ENCODE measurements at places on chromosomes 3 and 15. TPM values are rescaled to one million over a fixed set of nuclear protein-coding genes. Genes with fewer than 3 reads are reported as not detected.

DNA sequence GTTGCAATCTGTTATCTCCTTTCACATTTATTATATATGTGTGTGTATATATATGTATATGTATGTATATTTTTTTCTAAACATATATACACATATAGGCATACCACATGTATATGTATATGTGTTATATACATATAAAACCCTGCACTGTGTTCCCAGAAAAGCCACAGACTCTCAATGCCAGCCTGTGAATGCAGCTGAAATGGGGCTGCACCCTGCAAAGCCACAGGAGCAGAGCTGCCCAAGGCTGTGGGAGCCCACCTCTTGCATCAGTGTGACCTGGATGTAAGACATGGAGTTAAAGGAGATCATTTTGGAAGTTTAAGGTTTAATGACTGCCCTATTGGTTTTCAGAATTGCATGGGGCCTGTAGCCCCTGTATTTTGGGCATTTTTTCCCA is 762.3 kb upstream of the ARPP21 start:
- DNase-seq, result no peak

GOLGA6L10 gene
- total RNA-seq, result 0.39 TPM

- no peak for DNase-seq
Observed at GRCh38 chr15:79311901-79312553, 1.1 kb downstream of the TMED3 start.

ARHGEF26 gene
- total RNA-seq, result 29.6 TPM

DNA sequence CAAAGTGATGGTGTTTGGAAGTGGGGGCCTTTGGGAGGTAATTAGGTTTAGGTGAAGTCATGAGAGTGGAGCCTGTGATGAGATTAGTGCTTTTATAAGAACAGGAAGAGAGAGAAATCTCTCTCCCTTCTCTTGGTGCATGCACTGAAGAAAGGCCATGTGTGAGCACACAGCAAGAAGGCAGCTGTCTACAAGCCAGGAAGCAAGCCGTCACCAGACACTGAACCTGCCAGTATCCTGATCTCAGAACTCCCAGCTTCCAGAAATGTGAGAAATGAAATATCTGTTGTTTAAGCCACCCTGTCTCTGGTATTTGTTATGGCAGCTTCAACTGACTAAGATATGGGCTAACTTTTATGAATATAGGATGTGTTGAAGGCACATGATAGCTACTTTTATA is 72.6 kb downstream of the REC114 start:
- no peak for DNase-seq

LINGO1 gene
- 4.4 TPM for total RNA-seq

- peak; percentile 22 for DNase-seq
Observed at GRCh38 chr3:36477655-36478054, 97.4 kb downstream of the STAC start.

- DNase-seq, result no peak
Observed at GRCh38 chr3:12367346-12367745, 78.5 kb downstream of the PPARG start.

GRCh38 chr3:189365609-189366564 is 194.1 kb downstream of the TPRG1 start:
- DNase-seq, result no peak

- no peak for DNase-seq
Observed at GRCh38 chr15:92533298-92533697, 122.3 kb downstream of the FAM174B start.

GRCh38 chr3:189158034-189158433 is 13.7 kb upstream of the TPRG1 start:
- DNase-seq, result no peak

SPRED1 gene
- total RNA-seq, result 8.8 TPM

IQCF6 gene
- total RNA-seq, result not detected

DNA sequence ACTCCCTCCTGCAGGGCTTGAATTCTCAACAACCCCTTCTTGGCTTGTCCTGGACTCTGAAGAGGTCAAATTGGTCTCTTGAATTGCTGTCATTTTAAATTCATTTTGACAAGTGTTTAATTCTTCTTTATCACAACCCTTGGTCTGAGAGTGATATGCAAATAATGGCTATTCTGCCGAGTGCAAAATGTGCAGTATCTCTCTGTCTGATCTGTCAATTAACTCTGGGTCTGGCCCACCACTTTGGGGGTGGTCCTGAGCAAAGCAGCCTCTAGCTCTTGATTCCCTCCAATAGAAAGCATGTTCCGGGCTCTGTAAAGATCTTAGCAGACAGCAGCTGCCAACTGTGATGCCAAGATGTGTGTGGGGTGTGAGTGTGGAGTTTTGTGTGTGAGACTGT is 2.2 kb upstream of the IGDCC3 start:
- no peak for DNase-seq

- no peak for DNase-seq
Observed at GRCh38 chr3:177739461-177739860, 542.2 kb upstream of the TBL1XR1 start.

SLC6A1 gene
- total RNA-seq, result not detected

MYNN gene
- total RNA-seq, result 15.5 TPM

RBM5 gene
- total RNA-seq, result 135 TPM

DOCK3 gene
- 3.4 TPM for total RNA-seq

DNA sequence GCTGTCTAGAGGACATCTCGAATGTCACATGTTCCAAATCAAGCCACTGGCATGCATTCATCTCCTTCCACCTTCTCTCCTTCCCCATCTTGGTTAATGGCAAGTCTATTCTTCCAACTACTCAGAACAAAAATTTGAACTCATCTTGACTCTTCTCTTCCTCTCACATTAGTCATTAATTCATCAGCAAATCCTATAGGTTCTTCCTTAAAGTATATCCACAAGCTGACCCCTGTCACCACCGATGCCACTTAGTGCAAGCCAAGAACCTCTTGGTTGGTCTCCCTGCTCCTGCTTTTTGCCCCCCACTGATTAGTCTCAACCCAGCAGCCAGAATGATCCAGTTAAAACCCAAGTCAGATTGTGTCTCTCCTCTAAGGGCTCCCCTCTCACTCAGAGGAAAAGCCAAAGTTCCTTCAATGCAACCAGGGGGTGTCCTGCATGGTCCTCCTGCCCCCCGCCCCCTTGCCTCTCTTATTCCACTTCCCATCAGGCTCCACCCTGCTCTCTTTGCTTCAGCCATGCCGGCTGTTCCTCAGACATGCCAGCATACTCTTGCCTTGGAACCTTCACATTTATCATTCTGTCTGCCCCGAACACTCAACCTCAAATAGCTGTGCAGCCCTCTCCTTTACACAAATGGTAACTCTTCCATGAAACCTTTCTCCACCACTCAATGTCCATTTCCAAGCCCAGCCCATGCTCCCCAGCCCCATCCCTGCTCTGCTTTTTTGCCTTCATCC is 1.0 kb upstream of the GALNT15 start:
- no peak for DNase-seq

GRCh38 chr3:190701096-190701532 is 161.4 kb downstream of the GMNC start:
- no peak for DNase-seq

CASR gene
- not detected for total RNA-seq

DNA sequence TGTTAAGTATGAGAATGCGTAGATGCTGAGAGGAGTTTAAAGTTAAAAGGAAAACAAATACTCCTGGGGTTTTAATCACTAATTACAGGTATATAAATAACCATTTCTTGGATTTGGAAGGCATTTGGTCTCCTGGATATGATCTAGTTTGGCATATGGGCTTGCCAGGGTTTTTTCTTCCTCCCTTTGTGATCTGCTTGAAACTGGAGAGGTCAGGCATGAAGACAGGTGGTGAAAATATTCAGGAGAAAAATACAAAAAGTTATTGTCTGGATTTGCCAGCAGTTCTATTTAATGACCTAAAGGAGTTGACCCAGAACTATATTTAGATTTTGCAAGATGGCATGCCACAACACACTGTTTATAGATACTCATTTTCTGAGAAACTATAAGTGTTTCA is 136.3 kb downstream of the DIPK2A start:
- DNase-seq, result no peak

DNA sequence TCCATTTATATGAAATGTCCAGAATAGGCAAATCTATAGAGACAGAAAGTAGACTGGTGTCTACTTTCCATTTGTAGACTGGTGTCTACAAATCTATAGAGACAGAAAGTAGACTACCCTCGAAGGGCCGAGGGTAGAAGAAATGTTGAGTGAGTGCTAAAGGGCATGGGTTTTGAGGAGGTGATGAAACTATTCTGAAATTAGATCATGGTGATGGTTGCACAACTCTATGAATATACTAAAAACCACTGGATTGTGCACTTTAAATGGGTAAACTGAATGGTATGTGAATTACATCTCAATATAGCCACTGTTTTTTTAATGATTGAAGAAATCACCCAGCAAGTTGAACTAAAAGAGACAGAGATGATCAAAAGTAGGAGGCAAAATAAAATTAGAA is 27.9 kb downstream of the TP53BP1 start:
- no peak for DNase-seq

CLDN18 gene
- not detected for total RNA-seq

GOLGA6L7 gene
- not detected for total RNA-seq

ADGRG7 gene
- not detected for total RNA-seq

GRCh38 chr3:173502983-173503568 is 105.5 kb downstream of the NLGN1 start:
- no peak for DNase-seq

- DNase-seq, result no peak
Observed at GRCh38 chr3:5630406-5630805, 442.9 kb downstream of the EDEM1 start.

GRCh38 chr15:77840991-77841775 is 208.5 kb upstream of the LINGO1 start:
- DNase-seq, result no peak

DNA sequence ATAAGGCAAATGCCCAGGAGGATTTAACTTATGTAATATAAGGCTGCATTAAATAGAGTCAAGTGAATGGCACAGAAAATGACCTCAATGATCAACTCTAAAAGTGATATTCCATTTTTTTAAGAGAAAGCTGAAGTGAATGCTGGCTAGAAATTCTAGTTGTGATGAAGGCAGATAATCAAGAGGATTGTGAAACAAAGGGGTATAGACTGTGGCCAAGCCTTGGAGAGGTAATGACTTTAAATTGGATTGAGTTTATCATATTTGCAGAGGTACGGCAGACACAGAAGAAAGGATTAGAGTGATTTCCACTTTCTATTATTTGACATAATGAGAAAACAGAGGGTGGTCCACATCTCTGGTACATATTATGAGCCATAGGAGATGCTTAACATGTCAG is 269.2 kb downstream of the MECOM start:
- no peak for DNase-seq

KLHL6 gene
- total RNA-seq, result 0.58 TPM

DNA sequence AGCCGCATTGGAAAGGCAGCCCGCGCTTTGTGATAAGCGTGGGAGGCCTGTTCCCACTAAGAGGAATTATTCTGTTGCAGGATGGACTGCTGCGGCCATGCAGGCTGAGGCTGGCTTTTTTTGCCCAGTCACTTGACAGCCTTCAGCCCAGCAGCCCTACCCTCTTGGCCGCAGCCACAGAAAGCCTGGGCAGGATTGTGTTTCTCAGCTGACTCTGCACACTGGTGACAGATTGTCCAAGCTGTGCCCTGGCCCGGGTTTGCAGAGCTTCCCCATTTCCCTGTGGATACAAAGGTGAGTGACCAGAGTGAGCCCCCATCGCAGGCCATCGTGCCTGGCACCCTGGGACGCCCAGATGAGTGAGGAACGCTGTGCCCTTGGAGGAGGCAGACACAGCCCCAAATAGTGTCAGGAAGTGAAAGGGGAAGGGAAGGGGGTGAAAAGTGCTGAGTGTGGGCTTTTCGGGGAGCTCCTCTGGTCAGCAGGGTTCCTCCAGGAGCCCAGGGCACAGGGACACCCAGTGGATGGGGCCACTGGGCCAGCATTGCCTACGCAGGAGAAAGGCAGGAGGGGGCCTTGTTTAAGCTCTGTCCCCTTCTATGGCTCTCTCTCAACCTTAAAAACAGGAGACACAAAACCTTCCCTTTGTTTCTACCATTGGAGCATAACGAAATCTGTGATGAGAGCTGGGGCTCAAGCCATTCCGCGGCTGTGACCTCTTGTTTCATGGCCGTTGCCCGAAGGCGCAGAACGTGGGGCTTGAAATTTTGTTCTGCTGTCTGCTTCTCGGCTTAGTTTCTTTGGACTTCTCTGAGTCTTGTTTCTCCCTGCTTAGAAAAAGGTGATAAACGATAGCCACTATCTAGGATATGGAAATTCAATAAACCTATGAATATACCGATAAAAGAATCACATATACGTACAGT is 91.5 kb upstream of the MEF2A start:
- no peak for DNase-seq

SUCNR1 gene
- 1.5 TPM for total RNA-seq

- DNase-seq, result no peak
Observed at GRCh38 chr3:98172621-98173020, 6.1 kb downstream of the OR5H15 start.

DNA sequence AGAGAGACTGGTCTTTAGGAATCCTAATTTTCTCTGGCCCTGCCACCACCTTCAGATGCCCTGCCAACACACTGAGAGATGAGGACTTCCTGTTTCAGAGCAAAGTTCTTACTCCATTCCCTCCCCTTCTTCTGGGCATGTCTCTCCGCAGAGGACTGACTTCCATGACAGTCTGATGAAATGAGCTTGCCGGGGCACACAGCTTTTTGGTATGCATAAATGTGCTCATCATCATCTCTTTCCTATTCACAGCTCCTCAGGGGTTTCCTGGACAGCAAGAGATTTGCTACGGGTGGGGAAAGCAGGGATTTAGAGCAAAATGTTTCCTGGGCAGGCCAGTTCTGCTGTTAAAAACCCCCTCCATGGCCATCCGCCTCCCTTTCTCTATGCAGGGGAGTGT is 27.6 kb upstream of the SEMA6D start:
- DNase-seq, result no peak

DNA sequence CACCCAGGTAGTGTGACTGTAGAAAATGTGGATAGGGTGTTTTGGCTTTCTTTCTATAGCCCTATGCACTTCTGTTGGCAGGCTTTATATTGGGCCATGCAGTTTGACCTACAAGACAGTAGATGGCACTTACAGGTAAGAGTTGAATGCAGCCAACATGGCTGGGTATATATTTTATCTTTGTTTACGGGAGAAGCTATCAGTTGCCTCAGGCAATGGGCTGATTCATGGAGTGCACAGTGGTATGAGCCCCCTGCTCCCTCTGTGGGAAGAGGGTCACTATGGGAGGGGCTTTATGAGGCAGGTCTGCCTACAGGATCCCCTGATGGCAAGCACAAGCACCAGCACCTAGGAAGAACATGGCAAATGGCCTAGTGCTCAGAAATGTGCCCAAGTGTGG is 301.2 kb upstream of the CDIN1 start:
- DNase-seq, result no peak

GRCh38 chr3:105691633-105692032 is 177.2 kb downstream of the CBLB start:
- DNase-seq, result no peak

DNA sequence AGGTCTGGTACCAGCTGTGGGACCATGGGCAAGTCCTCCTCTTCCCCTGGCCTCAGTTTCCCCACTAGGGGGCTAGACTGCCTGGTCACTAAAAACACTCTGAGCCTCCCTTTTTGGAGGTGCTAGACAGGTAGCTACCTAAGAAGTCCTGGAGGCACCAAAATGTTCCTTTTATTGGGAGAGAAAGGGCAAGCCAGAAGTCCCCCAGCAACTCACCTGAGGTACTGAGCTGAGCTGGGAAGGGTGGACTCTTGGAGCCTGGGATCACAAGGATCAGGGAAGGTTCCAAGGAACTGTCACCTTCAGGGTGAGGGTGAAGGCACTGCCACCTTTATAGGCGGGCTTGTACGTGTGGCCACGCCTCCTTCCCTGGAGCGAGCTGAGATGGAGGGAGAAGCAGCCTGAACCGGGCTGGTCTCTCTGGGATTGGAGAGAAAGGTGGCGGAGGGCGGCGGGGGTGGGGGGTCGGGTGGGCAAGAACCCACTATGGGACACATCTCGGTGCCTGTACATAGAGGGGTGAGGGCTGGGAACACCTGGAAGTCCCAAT is at the start of gene CYP1A1:
CYP1A1 (minus strand) TSS at position 304 of the 550 bp plus-strand sequence. CDS start 2,431 bp downstream, outside the sequence.
- DNase-seq, result no peak

SACM1L gene
- total RNA-seq, result 31.6 TPM

Data from lower leg skin (tissue), 4 donors.